Iris pigment epithelial cell (primary cell): ENCODE measurements at places on chromosomes 2 and 18.

DNA sequence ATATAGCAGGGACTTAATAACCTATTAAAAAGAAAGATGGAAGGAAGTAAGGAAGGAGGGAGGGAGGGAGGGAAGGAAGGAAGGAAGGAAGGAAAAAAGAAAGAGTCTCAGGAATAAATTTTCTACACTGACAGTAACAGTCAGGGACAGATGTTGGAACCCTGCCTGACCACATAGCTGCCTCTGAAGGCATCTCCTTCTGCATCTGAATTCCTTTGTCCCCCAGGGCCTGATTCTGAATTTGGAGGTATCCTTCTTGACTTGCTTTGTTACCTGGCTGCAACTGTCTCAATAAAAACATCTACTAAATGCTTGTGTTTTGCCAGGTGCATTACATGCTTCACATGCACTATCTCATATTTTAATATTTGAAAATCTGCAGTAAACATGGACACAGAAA, 17.4 kb upstream of the LRATD1 start:
- DNase-seq: no peak

- no peak for DNase-seq
Observed at GRCh38 chr2:235041221-235041917, 89.6 kb downstream of the SH3BP4 start.

DNA sequence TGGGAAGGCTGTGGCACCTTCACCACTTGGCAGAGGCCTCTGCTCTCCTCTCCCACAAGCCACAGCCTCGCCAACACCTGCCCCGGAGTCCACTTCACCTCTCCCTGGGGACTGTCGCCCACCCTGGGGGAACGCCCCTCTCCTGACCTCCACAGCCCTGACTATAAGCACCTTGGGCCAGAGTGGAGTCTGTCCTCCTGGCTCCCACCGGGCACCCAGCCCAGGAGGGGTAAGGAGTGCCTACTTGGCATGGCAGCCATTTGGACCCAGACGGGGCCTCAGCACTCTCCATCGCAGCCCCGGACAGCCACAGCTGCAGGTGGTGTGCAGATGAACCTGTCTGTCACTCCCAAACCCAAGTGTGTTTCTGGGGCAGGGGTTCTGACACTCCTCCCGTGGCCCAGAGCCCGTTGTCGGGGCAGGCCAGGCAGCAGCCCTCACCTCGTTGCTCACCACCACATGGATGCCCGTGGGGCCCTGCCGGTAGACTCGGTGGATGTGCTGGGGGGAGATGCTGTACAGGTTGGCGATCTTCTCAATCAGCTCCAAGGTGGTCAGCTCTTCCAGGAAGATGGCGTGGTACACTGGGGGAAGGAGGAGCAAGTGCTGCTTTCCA, 53.5 kb downstream of the TFCP2L1 start:
- no peak for DNase-seq

DNA sequence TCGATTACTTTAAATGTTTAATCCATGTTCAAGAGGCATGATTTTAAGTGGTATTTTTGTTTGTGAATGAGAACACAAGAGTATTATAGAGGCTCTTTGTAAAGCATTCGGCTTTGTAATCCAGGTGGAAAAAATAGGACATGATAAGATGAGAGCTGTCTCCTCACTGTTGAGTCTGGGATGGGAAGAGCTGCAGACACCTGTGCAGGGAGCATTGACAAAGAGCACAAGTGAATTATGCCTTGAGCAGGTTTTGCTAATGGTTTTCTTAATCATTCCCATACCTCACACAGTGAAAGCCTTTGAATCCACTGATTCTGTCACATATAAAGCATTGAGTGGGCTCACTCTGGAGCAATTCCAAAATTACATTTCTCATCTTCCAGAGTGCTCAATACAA, 9.6 kb downstream of the COL6A3 start:
- no peak for DNase-seq

DNA sequence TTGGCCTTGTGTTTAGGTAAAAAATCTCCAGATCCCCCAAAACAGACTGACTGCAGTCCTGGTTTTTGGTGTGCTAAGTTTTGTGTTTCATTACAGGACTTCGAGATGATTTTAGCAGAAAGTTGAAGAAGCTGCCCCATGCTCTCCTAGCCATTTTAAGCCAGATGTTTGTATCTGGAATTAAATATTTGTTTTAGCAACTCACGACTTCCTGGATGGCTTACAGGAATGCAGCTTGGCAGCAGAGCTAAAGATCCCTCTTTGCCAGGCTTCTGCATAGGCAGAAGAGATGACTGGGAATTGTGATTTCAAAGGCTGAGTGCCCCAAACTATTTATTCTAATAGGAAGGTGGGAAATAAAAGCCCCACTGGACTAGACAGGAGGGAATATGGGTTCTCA, 31.1 kb downstream of the ONECUT2 start:
- no peak for DNase-seq

DNA sequence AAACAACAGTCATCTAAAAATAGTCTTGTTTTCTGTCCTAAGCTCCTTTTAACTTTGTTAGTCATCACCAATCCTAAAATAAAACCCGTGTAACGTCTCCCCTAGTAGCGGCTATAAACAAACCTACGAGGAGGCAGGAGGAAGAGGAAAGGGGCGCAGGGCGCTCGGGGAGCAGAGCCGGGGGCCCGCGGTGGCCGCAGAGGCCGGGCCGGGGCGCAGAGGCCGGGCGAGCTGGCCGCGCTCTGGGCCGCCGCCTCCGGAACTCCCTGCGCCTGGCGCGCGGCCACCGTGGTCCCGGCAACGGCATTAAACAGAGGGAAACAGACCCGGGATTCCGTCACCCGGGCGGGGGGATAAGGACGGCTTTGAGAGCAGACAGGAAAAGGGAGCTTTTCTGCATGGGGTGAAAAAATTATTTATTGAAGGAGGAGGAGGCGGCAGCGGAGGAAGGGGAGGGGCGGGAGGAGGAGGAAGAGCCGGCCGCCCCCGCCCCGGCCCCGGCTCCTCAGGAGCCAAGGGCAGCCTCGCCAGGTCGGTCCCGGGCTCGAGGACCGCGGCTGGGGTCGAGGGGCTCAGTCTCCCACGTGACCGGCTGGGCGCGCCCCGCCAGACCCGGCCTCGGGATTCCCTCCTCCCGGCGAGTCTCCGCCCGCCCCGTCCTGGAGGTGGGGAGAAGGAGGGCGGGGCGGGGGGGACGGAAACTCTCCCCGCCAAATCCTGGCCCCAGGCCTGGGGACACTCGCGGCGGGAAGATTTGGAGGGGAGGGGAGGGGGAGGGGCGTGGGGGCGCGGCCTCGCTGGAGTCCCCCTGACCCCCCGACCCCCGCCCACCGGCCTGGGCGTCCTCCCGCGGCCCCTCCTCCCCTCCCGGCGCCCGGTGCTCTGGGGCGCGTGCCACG, 1.8 kb upstream of the NFATC1 start:
- peak; percentile 86 for DNase-seq

GRCh38 chr2:58046335-58046584, 346 bp upstream of the VRK2 start:
- no peak for DNase-seq

DNA sequence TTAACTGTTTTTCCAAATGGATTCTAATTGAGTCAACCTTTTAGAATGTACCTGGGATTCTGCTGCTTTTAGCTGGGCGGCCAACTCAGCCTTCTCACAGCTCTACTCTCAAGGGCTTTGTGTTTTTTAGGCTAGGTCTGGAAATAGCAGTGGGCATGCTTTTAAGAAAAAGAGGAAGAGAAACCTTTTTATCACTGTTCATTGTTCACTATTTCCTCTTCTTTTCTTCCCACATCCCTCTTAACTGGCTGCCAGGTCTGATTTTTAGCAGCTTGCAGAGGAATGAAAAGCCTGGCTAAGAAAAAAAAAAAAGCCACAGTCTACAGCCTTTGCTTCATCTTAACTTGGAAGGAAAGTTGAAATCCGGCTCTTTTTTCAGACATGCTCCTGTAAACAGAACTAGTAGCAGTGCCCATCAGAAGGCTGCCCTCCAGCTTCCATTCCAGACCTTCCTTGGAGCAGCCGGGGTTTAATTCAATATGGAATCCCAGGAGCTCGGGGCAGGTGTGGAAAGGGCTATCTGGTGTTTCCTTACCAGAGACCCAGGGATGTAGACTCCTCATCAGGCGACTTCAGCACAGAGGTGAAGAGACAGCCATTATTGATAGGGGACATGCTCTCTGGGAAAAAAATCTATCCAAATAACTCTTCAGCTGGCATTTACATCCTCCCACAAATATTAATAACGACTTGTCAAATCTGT, 230.7 kb downstream of the MYO3B start:
- no peak for DNase-seq

GRCh38 chr2:223779877-223780276, 57.5 kb downstream of the AP1S3 start:
- peak; percentile 64 for DNase-seq

DNA sequence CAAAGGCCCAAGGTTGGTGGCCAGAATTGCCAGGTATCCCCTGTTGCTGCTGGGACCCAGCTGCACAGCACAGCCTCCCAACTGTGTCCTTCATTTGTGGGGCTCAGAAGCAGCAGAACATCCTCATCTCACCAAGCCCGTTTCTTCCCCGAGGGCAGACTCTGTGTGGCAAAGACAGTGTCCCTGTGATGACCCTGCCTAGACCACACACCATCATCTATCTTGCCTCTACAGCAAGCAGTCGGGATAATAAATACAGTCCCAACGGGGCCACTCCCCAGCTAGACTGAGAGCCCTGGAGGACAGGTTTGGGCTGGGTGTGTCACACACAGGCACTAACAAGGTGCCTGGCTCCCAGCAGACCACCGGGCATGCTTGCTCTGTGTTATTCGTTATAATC, 93.4 kb downstream of the PTGR3 start:
- no peak for DNase-seq

- DNase-seq: no peak
Observed at GRCh38 chr2:101253703-101254450, 1.2 kb downstream of the CNOT11 start.

DNA sequence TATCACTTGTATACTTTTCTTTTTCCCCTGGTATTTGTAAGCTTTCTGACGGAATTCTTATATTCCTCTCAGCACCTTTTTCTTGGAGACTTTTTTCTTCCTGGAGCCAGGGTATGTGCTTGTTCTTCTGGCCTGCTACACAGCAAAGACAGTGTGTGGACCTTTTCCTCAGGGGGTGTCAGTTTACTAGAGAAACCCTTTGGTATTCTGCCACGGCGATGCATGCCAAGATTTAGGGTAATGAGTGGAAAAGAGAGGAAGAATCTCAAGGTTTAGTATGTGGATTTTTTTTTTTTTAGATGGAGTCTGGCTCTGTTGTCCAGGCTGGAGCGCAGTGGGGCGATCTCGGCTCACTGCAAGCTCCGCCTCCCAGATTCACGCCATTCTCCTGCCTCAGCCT, 152.2 kb downstream of the PHLPP1 start:
- peak; percentile 31 for DNase-seq

- DNase-seq: no peak
Observed at GRCh38 chr2:12727641-12728040, 10.9 kb downstream of the TRIB2 start.

- no peak for DNase-seq
Observed at GRCh38 chr18:63947051-63947790, 1.9 kb upstream of the HMSD start.

GRCh38 chr2:95024371-95024770, 1.1 kb upstream of the MAL start:
- no peak for DNase-seq

DNA sequence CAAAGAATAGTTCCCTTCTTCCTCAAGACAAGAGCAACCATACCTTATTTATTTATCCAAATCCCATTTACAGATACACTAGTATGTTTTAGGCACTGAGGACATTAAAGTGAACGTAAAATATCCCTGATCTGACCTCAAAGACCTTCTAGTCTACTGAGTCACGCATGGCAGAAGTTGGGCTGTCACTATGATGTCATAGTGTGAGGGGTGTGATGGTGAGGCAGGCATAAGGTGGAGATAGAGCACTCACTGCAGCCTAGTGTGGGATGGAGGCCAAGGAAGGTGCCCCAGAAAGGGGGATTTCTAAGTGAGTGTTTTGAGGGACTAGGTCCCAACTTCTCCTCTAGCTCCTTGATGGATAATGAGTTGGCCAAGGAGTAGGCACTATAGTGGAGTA, 249.5 kb upstream of the SKOR2 start:
- DNase-seq: no peak

DNA sequence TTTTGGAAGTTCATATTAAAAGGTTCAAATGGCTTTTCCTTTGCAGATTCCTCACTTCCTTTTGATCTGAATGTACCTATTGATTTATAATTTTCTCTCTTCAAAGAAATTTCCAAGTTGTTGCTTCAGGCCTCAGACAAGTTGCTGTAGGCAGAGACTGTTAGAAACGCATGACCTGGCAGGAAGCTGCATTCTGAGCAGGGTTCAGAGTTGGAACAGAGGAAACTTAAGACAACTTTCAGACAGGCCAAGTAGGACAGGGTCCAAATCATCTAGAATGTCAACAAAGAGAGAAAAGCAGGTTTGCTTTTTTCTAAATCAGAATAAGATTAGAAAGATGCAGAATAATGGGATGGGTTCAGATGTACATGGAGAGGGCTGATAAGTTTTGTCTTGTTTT, 416.3 kb downstream of the LRP1B start:
- DNase-seq: no peak

DNA sequence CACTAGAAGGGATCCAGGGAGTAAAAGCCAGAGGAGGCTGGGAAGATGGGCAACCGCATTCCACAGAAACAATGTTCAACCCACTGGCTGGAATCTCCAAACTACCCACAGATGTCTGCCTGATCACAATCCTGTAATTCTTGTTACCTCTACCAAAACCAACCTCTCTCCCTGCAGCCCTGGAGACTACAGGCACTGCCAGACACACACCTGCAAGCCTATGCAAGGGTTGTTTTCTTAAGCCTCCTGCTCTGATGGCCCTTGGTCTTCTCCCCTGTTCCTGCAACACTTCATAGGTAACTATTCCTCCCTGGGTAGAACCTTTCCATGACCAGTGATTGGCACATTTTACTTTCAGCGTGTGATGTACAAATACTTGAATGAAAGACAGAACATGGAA, 21.9 kb downstream of the ST6GAL2 start:
- no peak for DNase-seq

- no peak for DNase-seq
Observed at GRCh38 chr2:8141780-8142179, 540.1 kb upstream of the ID2 start.

DNA sequence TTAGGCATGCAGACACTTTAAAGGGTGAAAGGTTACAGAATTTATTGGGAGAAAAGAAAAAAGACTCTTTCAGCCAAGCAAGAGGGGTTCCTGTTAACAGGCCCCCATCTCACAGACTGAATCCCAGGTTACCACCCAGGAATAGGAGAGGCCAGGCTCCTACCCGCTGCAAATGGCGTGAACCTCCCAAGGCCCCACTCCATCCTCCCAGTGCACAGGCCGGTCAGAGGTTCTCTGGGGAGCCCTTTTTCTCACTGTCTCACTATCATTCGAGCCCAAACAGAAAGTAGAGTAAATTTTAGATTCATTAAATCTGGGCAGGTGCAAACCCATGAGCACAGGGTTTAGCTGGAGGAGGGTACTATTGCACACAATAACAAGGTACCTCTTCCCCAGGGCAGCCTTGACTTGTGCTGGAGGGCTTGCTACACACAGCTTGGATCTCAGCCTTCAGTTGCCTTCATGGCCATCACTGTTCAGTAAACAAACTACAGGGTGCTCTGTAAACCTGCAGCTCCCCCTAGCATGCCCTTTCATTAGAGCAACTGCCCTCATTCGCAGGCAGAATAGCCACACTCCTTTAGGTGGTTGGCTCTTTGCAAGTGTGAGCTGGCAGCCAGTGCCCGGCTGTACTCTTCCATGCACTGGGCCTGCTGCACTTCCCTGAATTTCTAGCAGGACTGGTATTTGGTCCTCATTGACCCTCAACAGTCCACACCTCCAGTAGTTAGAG, 7.3 kb upstream of the PLEK start:
- DNase-seq: peak; percentile 80

- no peak for DNase-seq
Observed at GRCh38 chr2:26702025-26702424, 9.5 kb downstream of the KCNK3 start.
